ENCODE measurements at places on chromosomes 1 and 21.

- no peak for DNase-seq
These were observed 43.2 kb downstream of the FLVCR1 start for GRCh38 chr1:212901290-212901689.

- no peak for DNase-seq
These were observed 185.0 kb downstream of the TGFBR3 start for GRCh38 chr1:91700771-91701471.

DNA sequence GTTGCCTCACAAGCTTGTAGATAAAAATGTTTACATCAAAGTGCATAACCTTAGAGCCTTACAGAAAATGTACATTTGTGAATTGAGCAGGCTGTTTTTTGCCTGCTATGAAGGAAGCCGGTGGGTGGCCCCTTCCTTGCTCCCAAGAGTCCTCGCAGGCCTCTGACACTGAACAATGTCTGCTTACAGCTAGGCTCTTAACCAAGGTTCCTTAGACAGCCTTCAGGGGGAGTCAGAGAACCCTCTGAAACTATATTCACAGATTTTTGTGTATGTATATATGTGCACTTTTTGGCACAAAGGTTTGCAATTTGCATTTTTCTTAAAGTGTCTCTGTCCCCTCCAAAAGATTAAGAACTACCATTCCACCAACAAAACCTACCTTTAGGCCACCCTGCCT lies 282.6 kb downstream of the BARHL2 start:
- DNase-seq: no peak

DNA sequence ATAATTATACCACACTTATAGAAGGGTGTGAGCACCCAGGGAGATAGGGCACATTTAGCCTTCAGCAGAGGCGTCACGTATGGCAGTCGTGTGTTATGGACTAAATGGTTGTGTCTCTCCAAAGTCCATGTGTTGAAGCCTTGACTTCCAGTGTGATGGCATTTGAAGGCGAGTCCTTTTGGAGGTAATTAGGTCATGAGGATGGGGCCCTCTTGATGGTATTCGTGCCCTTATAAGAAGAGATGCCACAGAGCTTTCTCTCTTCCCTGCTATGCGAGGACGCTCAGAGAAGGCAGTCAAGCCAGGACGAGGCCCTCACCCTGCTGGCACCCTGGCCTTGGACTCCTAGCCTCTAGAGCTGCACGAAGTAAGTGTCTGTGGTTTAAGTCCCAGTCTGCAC lies 375.0 kb upstream of the C1orf174 start:
- DNase-seq: no peak

GRCh38 chr1:213858581-213858980 lies 129.2 kb upstream of the PROX1 start:
- no peak for DNase-seq

DNA sequence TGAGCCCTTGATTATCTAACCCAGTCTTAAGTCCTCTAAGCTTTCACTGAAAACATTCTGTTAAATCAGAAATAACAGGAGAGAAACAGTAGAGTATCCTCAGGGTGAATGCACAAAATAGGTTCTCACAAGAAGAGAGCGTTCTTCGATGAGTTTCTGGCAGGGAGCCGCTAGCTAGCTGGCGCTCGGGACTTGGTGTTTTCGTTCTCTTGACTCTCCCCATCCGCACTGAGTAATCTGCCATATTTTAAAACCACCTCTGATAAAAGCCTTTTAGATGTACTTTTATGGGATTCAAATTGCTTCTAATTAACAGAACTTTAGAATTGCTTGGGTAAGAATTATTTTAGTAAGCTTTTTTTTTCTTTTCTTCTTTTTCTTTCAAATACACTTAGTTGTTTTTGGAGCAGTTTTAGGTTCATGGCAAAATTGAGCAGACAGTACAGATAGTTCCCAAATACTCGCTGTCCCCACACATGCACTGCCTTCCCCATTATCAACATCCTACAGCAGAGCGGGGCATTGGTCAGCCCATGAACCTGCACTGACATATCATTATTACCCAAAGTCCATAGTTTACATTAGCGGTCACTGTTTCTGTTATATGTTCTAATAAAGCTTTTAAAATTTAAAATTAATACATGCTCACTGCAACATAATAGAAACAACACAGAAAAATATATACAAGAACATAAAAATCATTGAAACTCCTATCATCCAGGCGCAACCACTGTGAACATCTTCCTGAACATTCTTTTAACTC lies 35.4 kb downstream of the PRDM2 start:
- DNase-seq: no peak

DNA sequence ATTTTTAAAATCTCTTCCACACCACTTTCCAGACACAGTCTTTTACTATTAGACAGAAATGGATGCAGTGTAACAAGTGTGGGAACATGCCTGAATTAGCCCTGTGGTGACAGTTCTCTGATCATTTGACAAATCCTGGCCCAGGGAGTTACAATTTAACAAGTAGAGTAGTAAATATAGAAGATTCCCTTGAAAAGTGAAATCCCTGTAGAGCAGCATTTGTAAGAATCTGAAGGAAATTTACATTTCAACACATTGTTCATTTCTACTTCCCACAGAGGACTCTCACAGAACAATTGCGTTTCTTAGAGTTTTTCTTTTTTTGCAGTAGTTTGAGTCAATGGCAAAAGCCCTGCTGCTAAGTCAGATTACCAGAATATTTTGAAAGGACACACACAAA lies 458.3 kb upstream of the BRINP3 start:
- DNase-seq: no peak

DNA sequence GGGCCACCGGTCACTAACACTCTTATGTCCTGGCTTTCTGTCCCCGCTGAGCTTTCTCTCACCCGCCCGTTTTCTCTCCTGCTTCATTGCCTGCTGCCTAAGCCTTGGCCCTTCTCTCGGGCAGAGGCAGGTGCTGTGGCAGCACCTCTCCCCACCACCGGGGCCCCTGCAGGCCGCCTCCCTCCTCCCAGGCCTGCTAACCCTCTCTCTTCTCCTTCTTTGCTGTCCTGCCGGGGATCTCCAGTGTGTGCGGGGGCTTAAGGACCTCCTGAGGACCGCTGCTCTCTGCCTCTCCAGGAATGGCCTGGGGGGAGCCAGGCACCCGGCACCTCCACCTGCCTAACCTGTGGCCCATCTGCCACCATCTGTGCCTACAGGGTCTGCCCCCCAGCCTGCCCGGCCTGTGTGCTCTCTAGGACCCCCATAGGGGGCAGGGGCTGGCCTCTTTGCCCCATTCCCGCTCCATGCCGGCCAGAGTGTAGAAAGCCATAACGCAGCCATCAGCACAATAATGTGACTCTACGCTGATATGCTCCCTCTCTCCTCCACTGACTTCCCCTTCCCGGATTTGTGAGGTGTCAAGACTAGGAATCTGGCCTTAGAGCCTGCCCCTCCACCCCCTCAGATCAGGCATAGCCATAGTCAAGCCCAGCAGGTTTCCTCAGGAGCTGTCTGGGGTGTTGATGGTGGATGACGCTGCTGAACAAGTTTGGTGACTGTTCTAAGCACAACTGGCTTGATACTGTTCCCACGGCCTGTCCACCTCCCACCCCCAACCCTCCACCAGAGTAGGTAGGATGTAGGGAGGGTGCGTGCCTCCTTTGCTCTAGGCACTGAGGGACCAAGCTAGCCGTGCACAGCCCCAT lies 6.1 kb upstream of the SFN start:
- no peak for DNase-seq

DNA sequence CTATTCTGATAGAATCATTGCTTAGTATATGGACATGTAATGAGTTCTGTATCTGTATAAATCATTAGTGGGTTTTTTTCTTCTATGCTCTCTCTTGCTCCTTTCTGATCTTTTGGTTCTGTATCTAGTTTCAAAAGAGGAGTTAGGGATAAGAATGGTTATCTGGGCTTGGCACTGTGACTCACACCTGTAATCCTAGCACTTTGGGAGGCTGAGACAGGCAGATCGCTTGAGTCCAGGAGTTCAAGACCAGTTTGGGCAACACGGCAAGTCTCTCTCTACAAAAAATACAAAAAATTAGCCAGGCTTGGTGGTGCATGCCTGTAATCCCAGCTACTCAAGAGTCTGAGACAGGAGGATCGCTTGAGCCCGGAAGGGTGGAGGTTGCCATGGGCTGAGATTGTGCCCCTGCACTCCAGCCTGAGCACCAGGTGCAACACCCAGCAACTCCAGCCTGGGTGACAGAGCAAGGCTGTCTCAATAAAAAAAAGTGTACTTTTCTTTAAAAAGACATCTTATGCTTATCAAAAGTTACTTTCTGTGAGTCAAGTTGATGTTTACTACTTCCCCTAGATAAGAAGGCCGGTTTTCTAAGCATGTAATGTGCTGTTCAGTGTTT lies 27.7 kb upstream of the AXDND1 start:
- DNase-seq: no peak

DNA sequence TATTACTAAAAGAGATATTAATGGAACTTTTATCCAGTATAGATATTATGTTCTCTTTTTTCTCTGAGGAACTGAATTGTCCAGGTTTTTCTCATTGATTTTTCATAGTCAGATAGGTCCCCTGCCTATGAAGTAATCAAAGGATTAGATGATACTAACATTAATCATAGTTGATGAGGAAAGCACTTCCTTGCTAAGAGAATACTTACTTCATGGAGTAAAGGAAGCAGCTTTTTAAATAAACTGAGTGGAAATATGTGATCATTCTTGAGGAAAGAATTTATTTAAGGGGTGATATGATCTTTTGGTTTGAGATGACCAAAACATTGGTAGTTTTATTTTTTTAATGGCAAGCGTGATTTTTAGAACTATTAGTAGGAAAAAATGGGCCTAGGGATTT lies 58.9 kb downstream of the SWT1 start:
- no peak for DNase-seq

DNA sequence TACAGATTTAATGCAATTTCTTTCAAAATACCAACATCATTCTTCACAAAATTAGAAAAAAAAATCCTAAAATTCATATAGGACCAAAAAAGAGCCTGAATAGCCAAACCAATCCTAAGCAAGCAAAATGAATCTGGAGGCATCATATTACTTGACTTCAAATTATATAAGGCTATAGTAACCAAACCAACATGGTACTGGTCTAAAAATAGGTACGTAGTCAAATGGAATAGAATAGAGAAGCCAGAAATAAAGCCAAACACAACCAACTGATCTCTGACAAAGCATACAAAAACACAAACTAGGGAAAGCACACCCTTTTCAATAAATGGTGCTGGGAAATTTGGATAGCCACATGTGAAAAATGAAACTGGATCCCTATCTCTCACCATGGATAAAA lies 112.3 kb upstream of the TSPAN2 start:
- DNase-seq: no peak

DNA sequence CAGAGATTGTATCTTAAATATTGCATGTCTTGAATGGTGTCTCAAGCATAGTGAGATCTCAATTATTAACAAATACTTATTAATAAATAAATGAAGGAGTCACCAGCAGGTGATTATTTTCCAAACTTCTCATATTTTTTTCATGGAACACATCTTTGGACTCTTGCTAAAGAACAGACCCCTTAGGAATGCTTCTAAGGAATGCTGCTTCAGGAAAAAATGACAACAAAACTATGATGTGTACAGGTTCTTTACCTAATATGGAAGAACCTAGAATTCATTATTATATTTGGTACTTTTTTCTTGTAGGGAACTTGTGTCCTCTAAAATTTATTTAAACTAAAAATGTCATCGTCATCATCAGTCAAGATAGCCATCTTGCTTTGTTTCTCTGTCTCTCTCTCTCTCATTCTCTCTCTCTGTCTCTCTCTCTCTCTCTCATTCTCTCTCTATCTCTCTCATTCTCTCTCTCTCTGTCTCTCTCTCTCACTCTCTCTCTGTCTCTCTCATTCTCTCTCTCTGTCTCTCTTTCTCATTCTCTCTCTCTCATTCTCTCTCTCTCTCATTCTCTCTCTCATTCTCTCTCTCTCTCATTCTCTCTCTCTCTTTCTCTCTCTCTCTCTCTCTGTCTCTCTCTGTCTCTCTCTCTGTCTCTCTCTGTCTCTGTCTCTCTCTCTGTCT lies 63.0 kb upstream of the ETS2 start:
- DNase-seq: no peak

DNA sequence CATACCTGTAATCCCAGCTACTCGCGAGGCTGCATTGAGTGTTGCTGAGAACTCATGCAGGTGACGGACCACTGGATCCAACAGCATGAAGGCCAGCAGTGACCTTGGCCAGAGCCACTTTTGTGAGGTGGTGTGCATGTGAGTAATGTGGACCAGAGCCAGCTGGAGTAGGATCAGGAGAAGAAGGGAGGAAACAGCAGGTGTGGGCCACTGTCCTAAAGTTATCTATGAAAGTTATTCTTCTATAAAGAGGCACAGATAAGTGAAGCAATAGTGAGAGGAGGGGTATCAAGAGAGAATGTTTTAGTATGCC lies 47.8 kb downstream of the TCP10L start:
- DNase-seq: no peak

DNA sequence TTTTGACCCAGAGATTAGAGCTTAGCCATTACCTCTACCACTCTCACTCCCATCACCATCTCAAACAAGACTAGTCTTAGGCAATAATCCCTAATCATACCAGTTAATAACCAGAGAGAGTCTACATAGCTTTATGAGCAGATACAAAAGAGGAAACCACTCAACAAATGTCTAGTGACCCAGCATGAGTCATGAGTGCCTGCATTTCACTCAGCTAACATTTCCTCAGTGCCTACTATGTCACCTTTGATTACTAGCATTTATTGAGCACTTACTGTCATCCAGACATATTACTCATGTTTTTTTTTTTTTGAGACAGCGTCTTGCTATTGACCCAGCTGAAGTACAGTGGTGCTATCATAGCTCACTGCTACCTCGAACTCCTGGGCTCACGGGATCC lies 35.9 kb upstream of the GALNT2 start:
- DNase-seq: no peak

GRCh38 chr1:1680912-1681273 lies 11.7 kb downstream of the SLC35E2B start:
- no peak for DNase-seq

DNA sequence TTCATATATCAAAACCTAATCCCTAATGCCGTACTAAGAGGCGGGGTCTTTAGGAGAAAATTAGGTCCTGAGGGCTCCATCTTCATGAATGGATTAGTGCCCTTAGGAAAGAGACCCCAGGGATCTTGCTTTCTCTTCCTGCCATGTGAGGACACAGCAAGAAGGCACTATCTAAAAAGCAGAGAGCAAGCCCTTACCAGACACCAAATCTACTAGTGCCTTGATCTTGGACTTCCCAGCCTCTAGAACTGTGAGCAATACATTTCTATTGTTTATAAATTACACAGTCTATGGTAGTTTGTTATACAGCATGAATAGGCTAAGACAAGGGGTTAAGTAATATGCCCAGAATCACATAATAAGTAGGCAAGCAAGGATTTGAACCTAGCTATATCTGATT lies 42.9 kb downstream of the STYXL2 start:
- no peak for DNase-seq

DNA sequence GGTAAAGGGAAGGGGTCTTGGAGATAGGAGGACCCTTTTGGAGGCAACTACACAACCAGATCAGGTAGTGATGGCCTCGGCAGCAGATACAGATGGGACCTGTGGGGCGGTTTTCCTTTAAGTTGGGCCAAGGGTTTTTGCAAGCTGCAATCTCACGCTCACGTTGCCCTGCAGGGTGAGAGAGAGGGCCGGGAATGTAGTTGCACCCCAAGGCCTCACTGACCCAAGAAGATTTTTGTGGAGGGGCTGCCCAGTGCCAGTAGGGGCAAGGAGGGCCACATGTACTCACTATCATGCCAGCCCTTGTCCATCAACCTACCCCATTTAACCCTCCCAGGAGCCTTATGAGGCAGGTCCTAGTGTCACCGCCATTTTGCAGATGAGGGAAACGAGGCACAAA lies 57.7 kb upstream of the SELENON start:
- DNase-seq: no peak
